ENCODE measurements at places on chromosomes 5 and 9.

DNA sequence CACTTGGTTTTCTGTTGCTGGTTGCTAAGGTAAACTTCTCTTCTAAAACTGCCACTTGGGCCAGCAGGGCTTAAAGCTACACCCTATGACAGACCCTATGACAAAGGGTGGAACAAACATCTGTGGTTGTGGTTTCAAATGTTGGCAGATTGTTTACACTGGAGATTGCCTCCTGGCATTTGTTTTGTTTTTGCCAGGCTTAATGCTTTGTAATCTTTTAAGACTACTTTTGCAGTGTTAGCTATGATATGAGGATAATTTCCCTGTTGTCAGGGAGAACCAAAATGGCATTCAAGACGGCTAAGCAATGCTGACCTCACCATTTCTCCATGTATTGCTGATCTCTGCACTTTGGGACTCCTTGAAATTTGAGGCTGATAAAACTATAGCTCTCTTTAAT lies 50.3 kb downstream of the MAMDC2 start:
- no peak for DNase-seq

GRCh38 chr9:74220327-74220726 lies 276.8 kb upstream of the RORB start:
- DNase-seq = no peak

DNA sequence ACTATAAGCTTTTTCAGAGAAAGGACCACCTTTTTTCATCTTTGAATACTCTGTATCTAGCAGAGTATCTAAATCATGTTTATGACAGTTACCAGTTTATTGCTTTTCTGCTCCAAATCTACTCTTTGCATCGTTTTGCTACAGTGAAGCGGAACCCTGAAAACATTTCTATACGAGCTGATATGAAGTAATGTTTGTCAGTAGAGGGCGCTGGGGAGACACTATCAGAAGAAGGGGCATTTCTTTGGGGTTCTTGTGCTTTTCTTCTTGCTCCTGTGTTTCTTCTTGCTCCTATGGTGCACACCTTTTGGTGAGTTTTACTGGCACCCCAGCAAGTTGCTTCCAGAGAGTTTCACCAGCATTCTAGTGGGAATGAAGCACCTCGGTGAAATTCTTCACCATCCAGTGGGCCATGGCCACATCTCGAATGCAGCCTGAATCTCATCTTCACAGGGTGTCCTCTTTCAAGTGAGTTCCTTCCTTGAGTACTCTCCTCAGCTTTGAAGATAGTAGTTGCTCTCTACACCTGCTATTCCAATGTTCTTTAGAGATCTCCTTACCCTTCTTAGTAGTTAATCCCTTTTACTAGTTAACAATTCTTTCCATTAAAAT lies 98.4 kb downstream of the FGF1 start:
- peak; percentile 43 for DNase-seq

DNA sequence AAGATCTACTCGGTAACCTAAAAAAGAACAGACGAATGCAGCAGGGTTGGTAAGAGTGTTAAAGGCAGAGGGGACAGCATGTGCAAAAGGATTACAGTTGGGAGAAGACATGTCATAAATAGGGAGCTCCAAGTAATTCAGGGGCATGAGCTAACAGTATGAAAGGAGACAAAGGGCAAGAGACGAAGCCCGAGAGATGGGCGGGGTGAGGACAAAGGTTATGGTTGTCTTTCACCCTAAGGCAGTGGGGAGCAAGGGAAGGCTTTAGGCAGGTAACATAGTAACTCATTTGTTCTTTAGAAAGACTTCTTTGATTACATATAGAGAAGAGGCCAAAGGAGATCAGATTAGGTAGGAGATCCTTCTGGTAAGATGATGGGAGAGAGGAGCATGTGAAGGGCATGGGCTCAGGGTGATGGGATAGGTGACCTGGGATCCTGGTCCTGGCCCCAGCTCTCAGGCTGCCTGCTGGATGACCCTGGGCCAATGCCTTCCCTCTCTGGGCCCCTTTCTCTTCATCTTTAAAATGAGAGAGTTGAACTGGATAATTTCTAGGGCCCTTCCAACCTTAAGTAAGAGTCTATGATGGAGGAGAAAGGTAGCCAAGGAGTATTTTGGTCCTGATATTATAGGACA lies 19.5 kb downstream of the MORN5 start:
- DNase-seq = no peak

DNA sequence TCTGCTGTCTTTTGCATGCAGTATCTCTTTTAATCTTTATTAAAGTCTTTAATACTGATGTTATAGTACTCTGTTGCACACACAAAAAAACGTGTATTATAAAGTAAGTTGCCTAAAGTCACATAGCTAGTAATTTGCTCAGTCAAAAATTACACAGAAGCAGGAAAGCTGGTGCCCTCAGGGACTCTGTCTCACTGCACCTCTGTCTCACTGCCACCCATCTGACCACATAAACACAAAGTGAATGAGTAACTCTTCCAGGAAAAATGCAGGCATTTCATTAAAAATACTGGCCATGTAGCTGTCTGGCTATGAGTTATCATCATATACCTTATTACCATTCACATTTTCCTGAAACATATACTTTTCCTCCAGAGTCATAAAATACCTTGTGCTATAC lies 591.7 kb downstream of the CSNK1G3 start:
- no peak for DNase-seq

- DNase-seq = no peak
Measured at GRCh38 chr5:6602441-6602840, 30.4 kb downstream of the NSUN2 start.

GRCh38 chr9:136538599-136539426 lies 7.0 kb downstream of the NOTCH1 start:
- no peak for DNase-seq

DNA sequence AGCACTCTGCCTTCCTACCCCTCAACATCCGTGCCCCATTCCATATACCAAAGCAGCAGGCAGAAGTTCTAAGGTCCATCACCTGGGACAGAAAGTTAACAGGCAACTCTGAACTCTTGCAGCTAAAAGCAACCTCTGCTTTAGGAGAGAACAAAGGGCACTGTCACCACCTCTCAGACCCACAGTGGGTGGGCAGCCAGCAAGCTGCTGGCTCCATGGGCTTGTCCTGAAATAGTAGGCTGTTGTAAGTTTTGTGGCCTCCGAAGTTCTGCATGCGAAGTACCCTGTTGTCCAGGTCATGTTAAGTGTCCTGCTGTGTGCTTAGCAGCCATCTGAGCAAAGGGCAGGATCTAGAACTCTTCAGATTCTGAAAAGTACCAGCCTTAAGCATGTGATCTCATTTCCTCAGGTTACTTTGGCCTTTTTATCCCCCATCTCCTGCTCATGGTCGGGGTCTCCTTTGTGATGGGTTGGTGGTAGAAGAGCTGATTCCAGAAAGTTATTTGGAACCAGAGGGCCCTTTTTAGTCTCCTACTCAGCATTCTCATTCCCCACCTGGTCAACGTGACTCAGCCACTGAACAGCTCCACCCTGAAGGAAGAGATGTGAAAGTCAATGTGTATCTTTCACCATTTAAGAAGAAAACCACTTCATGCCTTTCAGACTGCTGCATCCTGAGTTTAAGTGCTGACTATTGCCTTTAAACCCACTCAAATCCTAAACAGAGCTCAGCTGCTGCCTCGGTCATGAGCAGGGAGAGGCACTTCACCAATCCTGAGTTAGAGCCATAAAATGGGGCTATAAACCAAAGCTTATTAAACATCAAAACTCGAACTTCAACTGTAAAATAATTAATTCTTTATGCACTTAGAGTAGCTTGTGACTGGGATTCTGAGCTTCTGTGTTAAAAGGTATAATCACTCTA lies 121.4 kb downstream of the DPYSL3 start:
- no peak for DNase-seq

DNA sequence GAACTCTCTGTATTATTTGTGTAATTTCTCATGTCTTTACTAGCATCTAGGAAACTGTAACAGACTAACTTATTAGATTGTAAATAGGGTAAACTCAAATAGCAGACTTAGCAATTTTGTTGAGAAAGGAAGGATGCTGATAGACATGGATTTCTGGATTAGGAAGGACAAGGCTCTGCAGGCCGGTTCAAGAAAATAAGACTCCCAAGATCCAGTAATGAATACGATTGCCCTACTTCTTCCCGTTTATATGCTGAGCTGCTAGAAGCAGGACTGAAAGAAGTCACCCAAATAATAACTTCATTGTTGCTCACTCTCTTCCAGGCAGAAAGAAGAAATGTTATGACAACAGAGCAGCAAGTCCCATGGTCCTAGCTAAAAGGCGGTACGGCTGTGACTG lies 22.8 kb upstream of the C9orf40 start:
- no peak for DNase-seq

GRCh38 chr5:153187503-153187902 lies 303.0 kb upstream of the GRIA1 start:
- DNase-seq = no peak
